ENCODE measurements at places on chromosomes 16 and 17.

DNA sequence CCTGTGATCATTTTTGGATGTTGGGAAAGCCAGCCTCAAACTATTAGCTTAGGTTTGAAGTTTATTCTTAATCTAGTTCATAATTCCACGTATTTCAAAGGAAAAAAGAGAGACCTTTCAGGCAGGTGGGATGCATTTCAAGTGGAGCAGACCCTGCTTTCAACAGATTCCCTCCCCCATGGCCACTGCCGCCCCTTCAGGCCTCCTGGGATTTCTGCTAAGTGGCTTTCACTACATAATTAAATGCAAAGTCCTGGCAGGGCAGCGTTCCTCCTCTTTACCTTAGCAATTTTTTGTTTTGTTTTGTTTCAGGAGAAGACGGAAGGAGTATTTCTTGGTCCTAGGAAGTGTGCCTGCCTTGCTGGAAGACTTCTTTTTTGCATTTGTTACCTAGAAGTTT is 36.6 kb downstream of the MAF start:
- DNase-seq = no peak

- DNase-seq = peak; percentile 61
Measured at GRCh38 chr16:66878067-66878466, 2.2 kb upstream of the PDP2 start.

DNA sequence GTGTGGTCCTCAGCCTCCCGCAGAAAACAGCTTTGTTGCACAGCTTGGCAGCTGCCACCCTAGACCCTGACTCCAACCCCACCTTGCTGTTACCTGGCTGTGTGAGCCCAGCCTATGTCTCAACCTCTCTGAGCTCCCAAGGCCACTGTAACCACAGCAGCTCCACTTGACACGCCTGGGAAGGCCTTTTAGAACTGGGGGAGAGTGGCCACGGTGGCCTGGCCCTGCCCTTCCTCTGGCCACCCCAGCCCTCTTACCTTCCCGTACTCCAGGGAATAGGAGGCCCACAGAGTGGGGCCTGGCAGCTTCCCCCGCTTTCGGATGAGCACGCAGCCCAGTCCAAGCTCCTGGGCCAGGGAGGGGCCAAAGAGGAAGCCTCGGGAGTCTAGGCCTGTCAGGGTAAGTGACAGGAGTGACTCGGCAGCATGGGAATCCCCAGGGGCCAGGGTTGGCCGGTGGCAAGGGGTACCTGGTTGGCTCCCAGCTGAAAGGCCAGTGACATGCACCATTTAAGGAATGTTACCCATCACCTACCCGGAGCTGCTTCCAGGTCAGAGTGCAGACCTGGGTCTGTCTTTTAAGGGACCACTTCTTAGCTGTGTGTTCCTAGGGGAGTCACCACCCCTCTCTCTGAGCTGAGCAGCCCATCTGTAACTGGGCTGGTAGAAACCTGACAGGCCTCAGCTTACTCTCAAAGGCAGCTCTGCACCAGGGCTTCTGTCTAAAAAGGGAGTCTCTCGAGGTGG is 1.4 kb downstream of the APRT start:
- DNase-seq = peak; percentile 46

- DNase-seq = no peak
Measured at GRCh38 chr16:2854700-2855309, 3.2 kb downstream of the PRSS22 start.

GRCh38 chr17:40026816-40027613 is 11.8 kb downstream of the CSF3 start:
- DNase-seq = peak; percentile 73

GRCh38 chr17:7888184-7888920 is at the start of gene CHD3:
Gene CHD3 (plus strand): TSS chr17:7888789. CDS start chr17:7889001, 212 bp downstream.
- DNase-seq = peak; percentile 67

DNA sequence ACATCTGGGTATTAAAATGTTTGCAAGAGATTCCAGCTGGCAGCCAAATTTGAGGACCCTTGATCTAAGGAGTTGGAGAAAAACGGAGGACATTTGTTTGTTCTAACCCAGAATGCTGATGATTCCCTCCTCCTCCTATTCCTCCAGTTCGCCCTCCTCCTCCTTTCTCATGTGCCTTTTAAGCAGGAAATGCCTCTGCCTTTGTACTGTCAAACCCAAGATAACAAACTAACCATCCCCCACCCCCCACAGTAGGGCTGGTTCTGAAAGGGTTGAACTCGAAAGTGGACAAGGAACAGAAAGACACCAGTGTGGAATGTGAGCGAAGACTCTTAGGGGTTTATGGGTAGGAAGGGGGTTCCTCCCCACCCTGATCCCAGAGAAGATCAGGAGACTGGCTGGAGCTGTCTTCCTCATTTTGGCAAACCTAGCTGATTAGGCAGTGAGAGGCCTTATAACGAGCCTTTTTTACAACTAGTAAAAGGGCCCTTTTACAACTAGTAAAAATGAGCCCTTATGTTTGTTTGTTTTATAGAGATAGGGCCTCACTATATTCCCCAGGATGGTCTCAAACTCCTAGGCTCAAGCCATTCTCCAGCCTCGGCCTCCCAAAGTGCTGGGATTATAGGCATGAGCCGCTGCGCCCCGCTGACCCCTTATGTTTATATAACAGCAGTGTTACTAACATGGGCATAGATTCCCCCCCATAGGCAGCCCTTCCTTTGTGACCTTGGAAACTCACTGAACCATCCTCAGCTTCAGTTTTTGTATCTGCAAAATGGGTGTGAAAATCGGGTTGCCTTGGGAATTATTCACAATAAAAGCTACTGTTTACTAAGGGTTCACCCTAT is 975 bp downstream of the CHD9 start:
- no peak for DNase-seq

GRCh38 chr17:72238157-72238673 is 117.4 kb downstream of the SOX9 start:
- DNase-seq = no peak

DNA sequence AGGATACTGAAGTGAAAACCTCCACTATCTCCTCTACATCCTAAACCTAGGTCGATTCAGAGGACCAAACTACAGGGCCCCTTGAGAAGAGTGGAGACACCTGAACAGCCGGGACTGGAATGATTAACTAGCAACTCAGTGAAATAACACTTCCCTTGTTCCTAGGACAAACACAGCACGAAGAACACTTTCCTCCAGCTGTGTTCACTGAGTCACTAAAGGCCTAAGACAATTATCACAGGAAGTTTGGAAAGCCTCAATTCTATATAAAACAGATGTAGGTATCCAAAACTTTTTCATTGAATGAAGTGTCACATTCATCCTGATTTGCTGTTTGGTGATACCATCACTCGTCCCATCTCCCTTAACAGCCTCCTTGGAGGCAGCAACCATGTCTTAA is 15.5 kb upstream of the CUEDC1 start:
- DNase-seq = no peak

DNA sequence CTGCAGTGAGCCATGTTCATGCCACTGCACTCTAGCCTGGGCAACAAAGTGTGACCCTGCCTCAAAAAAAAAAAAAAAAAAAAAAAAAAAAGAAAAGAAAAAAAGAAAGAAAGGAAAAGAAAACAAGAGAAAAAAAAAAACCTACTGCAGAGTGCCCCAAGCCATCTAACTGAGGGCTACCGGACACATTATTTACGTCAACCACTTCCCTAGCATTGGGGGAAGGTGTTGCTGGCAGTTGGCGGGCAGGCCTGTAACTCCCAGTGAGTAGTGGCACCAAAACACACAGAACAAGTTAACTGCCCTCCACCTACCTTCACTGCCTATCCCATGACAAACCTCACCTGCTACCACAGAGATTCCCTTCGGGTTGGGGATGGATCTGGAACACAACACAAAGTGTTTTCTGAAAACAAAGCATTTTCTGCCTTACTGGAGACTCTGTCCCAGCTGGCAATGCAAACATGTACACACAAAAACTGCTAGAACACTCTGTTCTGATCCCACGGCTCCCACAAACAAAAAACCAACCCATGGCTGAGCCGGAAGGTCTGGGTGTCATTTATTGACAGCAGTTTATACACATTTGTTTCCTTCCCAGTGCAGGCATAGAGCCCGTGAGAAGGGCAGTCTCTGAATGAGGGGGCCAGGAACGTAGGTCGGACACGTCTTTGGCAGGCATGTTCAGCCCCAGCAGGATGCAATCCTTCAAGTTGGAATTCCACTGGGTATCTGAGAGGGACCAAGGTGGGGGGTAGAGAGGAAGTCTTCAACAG is 11.0 kb downstream of the PHB1 start:
- DNase-seq = no peak

GRCh38 chr17:29838961-29839360 is 91.1 kb downstream of the SSH2 start:
- DNase-seq = no peak

GRCh38 chr17:27559506-27560481 is 71.2 kb upstream of the LGALS9 start:
- DNase-seq = no peak

- DNase-seq = peak; percentile 50
Measured at GRCh38 chr16:27318392-27319256, 4.8 kb downstream of the IL4R start.

DNA sequence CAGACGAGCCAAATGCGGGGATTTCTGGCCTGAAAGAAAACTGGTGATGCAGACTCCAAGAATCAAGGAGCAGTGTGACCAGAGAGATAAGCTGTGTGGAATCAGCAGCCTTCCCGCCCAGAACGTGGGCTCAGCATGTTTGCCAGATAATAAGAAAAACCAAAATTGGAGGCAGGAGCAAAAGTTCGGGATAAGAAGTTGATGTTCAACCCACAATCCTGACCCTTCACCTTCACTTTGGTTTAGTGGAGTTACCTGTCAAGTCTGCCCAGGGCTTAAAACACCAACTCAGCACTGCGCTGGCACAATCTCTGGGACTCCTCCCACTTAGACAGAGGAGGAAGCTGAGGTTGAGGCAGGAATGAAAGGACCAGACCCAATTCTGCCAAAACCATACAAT is 3.1 kb downstream of the SLC43A2 start:
- no peak for DNase-seq

- DNase-seq = peak; percentile 42
Measured at GRCh38 chr17:78497115-78497540, 80.1 kb downstream of the DNAH17 start.

DNA sequence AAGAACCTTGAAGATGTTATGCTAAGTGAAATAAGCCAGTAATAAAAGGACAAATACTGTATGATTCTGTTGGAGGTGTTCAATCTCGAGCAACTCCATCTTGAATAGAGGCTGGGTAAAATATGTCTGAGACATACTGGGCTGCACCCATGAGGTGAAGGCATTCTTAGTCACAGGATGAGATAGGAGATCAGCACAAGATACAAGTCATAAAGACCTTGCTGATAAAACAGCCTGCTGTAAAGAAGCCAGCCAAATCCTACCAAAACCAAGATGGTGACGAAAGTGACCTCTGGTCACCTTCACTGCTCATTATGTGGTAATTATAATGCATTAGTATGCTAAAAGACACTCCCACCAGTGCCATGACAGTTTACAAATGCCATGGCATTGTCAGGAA is 98.1 kb downstream of the RGS9 start:
- no peak for DNase-seq

DNA sequence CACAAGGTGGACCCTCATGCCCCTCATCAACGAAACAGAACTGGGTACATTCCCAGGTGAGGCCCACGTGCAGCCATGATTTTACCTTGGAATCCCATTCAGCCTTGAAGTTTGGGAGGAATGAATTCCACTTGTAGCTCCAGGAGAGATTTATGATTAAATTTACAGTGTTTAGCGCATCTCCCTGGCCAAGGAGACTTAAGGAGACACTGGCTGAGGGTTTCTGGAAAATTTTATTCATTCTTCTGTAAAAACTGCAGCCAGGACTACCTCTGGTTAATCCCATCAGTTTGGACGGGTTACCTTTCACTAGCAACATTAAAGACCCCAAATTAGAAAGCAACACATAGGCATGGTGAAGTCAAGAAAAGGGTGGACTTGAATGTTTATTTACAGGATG is 87.2 kb upstream of the SMURF2 start:
- DNase-seq = no peak

GRCh38 chr17:48484850-48485249 is 46.0 kb downstream of the HOXB1 start:
- DNase-seq = no peak

DNA sequence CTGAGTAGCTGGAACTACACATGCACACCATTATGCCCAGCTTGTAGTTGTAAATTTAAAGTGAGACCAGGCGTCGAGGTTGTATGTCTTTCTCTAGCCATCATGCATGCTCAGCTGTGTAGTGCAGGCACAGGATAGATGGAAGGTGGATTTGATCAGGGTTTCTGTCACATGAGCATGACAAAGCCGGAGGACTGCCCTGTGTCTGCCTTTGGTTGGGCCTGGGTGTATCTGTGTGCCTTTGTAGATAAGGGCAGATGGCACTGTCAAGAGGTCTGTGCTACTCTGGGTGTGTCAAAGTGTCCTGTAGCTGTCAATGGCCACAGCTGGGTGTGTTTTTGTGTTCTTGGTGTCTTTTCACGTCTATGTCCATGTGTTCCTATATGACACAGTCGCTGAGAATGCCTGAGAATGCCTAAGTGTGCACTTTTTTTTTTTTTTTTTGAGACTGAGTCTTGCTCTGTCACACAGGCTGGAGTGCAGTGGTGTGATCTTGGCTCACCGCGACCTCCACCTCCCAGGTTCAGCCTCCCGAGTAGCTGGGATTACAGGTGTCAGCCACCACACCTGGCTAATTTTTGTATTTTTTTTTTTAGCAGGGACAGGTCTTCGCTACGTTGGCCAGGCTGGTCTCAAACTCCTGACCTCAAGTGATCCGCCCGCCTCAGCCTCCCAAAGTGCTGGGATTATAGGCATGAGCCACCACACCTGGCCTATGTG is 4.1 kb upstream of the NAGS start:
- no peak for DNase-seq

DNA sequence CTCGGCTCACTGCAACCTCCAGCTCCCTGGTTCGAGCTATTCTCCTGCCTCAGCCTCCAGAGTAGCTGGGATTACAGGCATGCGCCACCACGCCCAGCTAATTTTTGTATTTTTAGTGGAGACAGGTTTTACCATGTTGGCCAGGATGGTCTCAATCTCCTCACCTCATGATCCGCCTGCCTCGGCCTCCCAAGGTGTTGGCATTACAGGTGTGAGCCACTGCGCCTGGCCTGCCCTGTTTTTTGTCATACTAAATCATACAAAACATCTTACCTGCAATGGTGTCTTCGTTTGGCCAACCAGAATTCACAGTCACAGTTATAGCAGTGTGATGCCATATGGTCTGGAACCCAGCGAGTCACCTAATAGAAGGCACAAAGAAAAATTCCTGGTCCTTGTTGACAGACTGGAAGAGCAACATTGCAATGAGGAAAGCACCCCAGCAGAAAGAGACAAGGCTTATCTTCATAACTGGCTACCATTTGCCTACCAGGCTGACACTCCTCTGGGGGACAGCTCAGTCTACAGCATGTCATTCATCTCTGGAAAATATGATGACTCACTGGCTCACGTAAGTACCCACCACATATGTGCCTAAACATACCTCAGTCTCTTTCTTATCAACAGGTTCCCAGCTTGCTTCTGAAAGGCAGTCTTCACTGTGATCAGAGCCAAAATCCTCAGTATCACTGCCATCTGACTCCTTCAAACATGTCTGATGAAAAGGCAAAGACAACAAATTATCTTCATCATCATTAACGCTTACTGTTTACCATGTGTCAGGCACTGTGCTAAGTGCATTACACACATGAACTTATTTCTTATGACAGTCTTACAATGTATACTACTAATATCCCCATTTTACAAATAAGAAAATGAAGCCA is 4.3 kb upstream of the HSF5 start:
- no peak for DNase-seq

Data from stimulated activated CD4-positive, alpha-beta T cell treated with anti-CD3 and anti-CD28 coated beads, Interleukin-4, amount 100 ng/mL, for 1 hour (primary cell).